ENCODE measurements at places on chromosomes 1 and 21.

GRCh38 chr1:97632075-97632474, 288.8 kb downstream of the DPYD start:
- DNase-seq = no peak

- DNase-seq = peak; percentile 3
These were observed 39.0 kb downstream of the LPAR3 start for GRCh38 chr1:84853741-84854721.

DNA sequence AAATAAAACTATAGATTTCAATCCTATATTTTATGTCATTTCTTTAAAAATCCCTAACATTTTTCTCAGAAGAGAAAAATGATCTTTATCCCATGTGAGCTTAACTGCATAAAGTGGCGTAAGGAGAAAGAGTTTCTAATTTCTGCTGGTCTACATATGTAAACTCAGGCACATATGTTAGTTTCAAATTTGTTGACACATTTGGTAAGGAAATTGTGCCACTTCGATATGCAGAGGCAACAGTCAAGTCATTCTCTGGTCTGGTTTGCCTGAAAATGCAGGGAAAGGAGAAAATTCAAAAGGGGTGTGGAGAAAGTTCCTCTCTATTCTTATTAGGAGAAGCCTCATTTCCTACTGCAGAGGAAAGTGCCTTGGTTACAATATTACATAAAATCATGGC, 11.5 kb downstream of the KCNA3 start:
- no peak for DNase-seq

DNA sequence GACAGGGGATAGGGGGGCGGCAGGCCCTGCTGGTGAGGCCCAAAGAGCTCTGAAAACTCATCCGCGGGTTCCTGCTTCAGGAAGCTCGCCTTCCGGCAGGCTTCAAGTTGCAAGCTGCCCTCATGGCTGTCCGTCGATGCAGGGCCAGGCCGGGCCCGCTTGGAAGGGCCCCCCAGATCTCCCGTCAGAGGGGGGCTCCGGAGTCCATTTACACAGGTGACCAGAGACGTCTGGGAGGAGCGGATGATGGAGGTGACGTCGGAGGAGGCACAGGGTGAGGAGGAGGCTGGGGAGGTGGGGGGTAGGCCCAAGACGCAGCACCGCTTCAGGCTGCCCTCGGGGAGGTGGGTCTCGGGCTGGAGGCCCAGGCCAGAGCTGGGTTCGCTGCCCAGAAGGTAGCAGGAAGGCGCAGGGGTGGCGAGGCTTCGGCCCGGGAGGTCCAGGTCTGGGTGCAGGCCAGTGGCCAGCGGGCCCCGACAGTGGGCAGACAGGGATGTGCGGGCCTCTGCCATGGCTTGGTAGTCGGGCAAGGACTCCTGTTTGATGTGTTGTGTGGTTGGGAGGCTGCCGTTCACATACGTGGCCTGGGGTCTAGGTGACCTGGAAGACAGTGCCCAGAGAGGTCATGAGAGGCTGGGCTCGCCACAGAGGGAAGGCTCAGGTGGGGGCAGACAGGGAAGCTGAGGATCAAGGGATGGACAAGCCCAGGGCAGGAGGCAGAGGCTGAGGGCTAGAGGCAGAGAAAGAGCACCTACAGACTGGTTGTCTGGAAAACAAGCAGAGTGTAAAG, 135.4 kb downstream of the DMRTB1 start:
- no peak for DNase-seq

DNA sequence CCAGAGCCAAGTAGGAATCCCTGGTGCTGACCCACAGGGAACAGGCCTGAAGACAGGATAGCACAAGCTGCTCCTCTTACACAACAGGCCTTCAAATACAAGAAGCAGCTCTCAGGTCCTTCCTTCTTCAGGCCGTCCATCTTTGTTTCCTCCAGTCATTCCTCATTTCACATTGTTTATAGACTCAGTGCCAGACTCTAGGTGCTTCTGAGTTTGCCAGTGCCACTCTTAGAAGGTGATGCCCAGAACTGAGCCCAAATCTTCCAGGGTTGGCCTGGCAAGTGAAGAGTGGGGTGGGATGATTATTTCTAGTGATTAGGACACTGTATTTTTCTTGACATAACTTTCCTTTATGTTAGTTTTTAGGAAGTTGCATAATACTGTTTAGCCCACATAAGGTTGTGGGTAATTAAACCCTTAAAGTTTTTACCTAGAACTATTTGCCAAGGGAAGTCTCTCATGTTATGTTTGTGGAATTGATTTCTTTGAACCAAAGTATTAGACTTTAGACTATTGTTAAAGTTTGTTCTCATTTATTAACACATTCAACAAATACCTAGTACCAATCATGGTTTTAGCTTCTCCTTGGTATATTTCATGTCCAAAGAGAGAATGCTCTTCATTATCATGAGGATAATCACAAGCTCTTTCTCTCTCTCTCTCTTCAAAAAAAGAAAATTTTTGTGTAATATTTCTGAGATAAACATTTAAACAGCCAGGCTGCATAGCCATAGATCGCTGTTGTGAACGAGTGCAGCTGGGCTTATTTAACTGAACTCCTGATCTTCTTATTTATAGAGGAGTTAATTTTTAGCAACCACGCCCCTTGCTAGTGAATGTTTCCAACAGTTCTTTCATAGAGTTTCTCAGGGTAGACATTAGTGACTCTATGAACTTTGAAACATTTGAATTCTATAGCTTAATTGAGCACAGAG, 47.7 kb downstream of the PGM1 start:
- DNase-seq = no peak

GRCh38 chr21:40882192-40882915, 35.4 kb upstream of the DSCAM start:
- no peak for DNase-seq

DNA sequence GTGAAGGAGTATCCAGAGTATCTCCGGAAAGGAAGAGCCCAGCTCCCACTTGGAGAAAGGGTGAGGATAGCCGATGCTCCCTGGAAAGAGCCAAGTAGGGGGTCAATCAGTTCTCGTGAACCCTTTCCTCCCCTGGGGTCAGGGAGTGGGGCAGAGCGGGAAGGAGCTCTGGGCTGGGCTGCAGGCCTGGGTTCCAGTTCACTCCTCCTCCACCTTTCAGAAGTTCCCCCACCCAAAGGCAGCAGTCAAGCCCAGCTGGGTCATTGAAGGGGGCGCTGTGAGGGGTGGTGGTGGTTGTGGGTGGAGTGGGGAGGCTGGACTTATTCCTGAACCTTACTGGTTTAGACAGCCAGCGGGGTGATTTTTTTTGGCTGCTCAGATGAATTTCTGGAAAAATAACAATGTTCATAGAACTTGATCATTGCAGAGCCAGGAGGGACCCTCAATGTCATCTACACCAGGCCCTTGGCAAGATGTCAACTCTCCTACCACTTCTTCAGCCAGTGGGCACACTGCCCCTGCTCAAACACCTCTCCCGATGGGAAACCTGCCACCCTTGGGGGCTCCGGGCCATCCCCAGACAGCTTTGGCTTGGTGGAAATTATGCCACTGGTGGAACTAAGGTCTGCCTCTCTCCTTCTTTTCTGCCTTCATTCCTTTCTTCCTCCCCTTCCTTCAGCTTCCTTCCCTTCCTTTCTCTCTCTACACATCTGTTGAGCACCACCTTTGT, 235.8 kb downstream of the TRABD2B start:
- no peak for DNase-seq

DNA sequence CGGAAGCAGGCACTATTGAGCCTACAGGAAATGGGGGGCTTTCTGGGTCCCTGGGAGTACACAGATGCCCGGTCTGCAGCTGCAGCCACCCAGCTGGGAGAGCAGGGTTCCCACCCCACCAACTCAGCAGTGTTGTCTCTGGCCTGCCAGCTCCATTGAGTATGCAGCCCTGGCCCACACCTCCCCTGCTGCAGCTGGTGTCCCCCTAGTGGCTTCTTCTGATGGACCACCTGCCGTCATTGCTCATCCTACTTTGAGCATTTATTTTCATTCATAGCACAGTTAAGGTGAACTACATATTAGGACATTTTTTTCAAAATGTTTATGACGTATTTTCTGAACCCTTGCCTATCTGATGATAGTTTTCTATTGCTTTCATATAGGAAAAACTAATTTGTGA, 189.8 kb upstream of the LYPLAL1 start:
- DNase-seq = no peak

GRCh38 chr1:226657895-226658545, 81.1 kb downstream of the ITPKB start:
- no peak for DNase-seq

DNA sequence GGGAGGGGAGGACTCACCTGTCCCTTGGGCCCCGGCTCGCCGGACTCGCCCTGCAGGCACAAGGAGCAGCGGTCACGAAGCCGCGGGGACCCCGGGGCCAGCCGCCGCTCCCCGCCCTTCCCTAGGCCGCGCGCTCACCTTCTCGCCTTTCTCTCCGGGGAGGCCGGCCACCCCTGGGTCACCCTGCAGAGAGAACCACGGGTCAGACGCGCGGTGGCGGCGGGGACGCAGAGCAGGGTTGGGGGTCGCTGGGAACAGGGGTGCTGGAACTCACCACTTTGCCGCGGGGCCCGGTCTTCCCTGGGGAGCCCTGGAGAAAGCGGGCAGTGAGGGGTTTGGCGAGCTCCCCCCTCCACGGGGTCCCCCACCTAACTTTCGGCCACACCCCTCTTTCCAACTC, 13.3 kb downstream of the COL9A2 start:
- no peak for DNase-seq

GRCh38 chr1:235187316-235187715, 26.3 kb upstream of the RBM34 start:
- no peak for DNase-seq

DNA sequence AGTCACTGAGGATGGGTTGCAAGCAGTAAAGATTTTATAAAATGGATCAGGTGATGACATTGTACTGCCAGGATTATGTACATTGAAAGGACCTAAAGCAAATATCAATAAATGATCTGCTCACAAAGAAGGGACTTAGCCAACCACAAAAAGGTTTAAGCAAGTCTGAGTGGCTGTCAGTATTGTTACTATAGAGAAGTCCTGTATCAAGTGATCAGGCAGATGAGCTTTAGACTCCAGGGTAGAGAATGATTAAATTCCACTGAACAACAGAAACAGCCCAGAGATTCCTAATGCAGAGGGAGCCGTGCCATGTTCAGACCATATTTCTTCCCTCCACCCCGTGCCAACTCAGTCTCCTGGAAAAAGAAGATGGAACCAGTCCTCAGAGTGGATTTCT, 138.9 kb downstream of the SETD4 start:
- DNase-seq = no peak

- no peak for DNase-seq
These were observed 36.1 kb downstream of the EPB41 start for GRCh38 chr1:28950449-28950848.

GRCh38 chr1:53412285-53413174, 46.7 kb upstream of the DMRTB1 start:
- DNase-seq = no peak

- no peak for DNase-seq
These were observed 32.9 kb downstream of the RASAL2 start for GRCh38 chr1:178126741-178127185.

GRCh38 chr1:193538680-193539079, 352.3 kb upstream of the B3GALT2 start:
- peak; percentile 12 for DNase-seq

DNA sequence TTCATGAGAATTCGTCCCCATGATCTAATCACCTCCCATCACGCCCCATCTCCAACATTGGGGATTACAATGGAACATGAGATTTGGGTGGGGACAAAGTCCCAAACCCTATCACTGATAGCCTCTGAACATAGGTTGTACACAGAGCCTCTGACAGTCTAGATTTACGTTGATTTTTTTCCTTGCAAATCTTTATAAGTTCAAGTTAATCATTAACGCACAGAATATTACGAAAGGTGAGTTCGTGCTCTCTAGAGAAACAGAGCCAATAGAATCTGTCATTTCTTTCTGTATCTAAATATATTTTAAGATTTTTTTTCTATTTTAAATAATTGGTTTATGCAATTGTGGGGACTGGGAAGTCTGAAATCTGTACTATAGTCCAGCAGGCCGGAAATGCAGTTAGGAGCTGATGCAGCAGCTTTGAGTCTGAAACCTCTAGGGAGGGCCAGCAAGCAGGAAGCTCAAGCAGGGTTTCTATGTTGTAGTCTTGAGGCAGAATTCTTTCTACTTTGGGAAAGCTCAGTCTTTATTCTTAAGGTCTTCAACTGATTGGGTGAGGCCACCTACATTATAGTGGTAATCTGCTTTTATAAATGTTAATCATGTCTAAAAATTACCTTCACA, 61.0 kb downstream of the SELENOF start:
- no peak for DNase-seq

DNA sequence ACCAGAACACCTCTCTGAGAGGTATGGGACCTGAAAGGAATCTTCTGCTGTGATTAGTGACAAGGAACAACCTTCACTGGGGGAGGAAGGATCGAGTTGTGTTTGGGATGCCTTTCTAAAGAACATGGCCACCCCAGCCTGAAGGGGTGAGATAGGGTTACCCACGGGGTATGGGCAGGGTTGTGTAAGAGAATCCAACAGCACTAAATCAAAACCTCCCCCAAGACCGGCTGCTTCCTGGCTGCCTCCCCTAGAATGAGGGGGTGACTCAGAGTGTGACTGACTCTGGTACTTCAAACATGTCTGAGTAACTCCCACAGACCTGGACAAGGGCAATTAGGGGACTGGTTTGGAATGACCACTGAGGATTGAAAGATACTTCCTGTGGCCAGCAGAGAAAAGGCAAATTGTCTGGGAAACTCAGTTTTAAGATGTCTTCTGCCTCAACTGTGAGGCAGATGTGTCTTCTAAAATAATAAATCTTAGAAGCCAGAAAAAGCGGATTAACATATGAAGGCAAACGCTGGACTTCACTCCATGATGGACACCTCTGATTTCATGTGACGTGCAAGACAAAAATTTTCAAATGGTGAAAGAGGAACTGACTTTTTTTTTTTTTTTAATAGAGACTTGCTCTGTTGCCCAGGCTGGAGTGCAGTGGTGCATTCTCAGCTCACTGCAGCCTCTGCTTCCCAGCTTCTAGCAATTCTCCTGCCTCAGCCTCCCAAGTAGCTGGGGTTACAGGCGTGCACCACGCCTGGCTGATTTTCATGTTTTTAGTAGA, 6.7 kb upstream of the PTPN14 start:
- no peak for DNase-seq

DNA sequence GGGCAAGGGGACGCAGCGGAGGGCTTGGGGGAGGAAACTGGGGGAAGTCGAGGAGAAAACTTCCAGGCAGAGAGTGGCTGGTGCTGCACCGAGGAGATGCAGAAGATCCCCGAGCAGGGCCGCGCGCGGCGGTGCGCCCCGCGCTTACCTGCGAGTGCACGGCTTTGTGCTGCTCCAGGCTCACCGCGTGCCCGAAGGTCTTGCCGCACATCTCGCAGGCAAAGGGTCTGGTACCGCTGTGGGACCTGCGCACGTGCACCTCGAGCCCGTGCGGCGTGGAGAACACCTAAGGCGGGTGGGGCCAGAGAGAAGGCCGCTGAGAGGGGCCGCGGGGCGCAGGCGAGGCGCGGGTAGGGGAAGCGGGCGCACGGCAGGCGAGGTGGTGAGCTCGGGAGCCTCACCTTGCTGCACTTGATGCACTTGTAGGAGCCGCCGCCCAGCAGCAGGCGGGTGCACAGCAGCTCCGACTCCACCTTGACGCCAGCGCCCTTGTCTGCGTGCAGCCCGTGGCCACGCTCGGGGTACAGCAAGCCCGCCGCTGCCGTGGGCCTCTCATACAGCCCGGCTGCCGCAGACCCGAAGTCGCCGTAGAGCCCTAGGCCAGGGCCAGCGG, 6.4 kb downstream of the GFI1 start:
- no peak for DNase-seq
